Anterior cingulate cortex (tissue), 58 donors: ENCODE measurements at places on chromosomes 7 and 10.

GRCh38 chr7:47377741-47378140 lies 204.2 kb downstream of the TNS3 start:
- DNase-seq, result no peak

- DNase-seq, result no peak
Observed at GRCh38 chr10:11282156-11282555, 264.5 kb downstream of the CELF2 start.

GRCh38 chr7:150974468-150975391 lies 3.4 kb downstream of the KCNH2 start:
- no peak for DNase-seq

DNA sequence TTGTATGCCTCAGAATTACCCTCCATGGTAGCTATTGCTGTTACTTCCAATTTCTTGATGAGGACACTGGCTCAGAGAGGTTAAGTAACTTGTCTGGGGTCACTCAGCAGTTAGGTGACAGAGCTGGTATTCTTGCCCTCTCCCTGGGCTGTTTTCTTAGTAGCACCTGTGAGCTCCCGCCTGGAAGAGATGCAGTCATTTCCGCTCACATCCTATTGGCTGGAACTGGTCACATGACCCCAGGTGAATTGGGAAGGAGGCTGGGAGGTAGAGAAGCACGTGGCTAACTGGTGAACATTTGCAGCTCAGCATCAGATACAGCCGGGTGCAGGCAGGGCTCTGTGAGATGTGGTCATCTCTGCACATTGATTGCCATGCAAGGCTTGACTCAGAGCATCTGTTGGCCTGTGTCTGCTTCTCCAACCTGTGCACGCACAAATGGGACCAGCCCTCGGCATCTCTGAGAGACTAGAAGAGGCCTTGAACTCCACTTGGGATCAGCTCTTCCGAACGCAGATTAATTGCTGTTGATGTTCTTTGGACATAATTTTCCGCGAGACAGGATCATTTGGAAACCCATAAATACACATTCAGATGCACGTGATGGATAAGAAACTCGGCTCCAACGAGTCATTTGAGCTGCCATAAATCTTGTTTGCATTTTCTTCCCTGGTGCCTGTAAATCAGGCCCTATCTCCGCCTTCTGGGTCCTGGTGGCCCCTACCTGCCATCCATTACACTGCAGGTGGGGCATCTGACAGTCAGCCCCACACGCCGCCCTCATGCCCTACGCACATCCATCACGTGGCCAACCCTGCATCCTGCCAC lies 42.8 kb downstream of the MYL10 start:
- no peak for DNase-seq

DNA sequence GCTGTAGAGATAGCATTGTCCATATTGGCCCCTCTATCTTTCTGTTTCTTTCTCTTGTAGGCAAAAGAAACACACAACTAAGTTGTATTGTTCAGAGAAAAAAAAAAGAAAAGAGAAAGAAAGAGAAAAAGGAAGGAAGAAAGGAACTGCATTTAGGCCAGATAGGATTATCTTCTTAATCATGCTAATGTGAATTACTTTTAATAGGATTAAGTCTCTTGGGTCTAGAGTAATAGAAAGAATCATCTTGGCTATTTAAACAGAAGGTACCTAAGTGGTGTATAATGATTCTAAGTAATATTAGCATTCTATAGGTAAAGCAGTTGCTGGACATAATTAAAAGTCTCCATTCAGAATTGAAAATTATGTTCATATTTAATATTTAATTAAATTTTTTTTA lies 42.2 kb downstream of the GPR85 start:
- DNase-seq, result no peak
